Forelimb muscle (tissue), 1 donor: ENCODE measurements at places on chromosomes 7 and 10. TPM values are rescaled to one million over a fixed set of nuclear protein-coding genes. Genes with fewer than 3 reads are reported as not detected.

The CYP2C18 gene
- polyA plus RNA-seq: not detected

The TACC2 gene
- 122 TPM for polyA plus RNA-seq

The TRIM50 gene
- polyA plus RNA-seq: 0.67 TPM

The HILPDA gene
- 9.5 TPM for polyA plus RNA-seq

The CCZ1 gene
- polyA plus RNA-seq: 55.5 TPM

The GJC3 gene
- 0.32 TPM for polyA plus RNA-seq

The ZNF138 gene
- 11.5 TPM for polyA plus RNA-seq

The CDK14 gene
- polyA plus RNA-seq: 17.2 TPM

The CCL24 gene
- polyA plus RNA-seq: 0.24 TPM

The NACAD gene
- polyA plus RNA-seq: 4.4 TPM

The GBX1 gene
- 3.1 TPM for polyA plus RNA-seq
